ENCODE measurements at places on chromosomes 3 and 15.

DNA sequence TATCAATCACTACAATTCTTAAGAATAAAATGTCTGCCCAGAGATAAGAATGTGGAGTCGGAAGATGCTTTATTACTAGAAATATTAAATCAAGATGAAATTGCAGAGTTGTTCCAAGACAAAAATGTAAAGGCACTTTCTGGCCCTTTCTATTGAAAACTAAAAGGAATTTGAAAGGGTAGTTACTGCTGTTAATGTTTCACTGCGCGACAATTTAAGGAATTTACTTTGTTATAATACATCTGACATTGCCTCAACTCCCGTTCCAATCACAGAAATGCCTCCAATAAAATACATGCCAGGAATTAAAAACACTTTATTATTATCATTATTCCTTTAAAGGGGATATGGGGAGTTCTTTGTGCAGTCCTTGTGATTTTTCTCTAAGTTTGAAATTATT, 26.4 kb downstream of the RSL24D1 start:
- DNase-seq: no peak

DNA sequence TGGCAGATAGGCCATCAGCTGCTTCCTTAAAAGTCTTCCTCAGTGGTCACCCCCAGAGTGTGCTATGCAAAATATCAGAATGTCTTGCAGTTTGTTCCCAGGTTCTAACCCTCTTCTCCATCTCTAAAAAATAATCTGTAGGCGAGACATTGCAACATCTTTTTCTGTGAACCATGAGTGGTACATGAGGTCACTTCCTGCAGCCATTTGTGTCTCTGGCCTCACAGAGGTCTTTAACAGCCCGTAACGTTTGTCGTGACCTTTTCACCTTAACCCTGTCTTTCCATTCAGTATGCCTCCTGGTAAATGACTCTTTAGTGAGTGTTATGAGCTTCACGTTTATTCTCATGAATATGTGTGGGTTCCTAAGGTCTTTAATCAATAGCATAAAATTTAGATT, 145.4 kb downstream of the KLHL25 start:
- peak; percentile 86 for DNase-seq

DNA sequence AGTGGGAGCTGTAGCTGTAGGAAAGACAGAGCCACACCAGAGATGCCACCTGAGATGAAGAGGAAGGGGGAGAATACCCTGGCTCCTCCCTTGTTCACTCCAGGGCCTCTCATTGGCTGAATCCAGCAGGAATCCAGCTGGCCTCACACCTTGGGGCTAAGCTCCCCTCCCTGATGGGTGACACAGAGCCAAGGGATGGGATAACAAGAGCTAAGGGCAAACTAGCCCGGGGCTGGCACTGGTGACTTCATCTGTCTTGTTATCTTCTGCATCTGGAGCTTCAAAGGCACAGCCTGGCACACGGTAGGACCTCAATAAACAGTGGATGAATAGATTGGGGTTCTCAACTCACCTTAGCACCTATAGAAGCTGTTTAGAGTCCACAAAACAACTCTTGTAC, 13.8 kb upstream of the GATA2 start:
- DNase-seq: no peak

DNA sequence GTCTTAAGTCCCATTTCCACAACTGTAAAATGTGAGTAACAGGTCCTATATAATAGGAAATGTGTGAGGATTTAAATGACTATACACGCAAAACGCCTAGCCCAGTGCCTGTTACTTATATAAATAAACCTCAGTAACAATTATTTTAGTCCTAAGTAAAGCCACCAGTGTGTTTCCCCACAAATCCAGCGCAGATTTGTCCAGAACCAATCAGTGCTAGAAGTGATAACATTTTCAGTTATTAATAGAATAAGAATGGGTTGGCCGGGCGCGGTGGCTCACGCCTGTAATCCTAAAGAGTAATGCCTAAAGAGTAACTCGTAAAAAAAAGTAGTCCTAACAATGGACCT, 561 bp downstream of the RPAP1 start:
- DNase-seq: no peak

DNA sequence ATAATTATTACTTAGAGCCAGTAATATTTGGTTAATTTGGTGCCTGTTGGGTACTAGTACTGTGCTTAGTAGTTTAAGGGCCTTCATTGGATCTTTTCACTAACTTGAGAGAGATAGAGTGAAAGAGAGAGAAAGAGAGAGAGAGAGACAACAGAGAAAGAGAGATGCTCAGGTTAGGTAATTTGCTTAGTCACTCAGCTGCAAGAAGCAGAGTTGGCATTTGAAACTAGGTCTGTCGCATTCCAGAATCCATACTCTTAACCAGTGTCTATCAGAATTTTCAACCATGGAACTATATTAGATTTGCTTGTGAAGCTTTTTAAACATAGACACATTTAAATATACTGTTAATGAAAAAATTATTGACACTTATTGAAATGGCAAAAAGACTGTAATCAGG, 31.1 kb upstream of the NUDT16 start:
- no peak for DNase-seq

GRCh38 chr3:99562138-99562537, 76.3 kb upstream of the COL8A1 start:
- DNase-seq: peak; percentile 53

- no peak for DNase-seq
Measured at GRCh38 chr3:41819236-41819635, 142.7 kb downstream of the ULK4 start.

DNA sequence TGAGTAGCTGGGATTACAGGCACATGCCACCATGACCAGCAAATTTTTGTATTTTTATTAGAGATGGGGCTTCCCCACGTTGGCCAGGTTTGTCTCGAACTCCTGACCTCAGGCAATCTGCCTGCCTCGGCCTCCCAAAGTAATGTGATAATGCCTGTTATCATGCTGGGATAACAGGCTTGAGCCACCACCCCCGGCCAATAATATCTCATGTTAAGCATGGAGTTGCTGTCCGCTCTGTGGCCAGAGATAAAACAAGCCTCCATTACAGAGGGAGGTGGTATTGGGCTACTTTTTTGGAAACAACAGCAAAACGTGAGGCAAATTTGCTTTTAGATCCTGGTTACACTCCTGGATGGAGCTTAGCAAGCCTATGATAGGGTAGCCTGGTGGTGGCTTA, 32.9 kb upstream of the ALG1L2 start:
- no peak for DNase-seq

- no peak for DNase-seq
Measured at GRCh38 chr3:40996382-40996781, 202.9 kb upstream of the CTNNB1 start.

DNA sequence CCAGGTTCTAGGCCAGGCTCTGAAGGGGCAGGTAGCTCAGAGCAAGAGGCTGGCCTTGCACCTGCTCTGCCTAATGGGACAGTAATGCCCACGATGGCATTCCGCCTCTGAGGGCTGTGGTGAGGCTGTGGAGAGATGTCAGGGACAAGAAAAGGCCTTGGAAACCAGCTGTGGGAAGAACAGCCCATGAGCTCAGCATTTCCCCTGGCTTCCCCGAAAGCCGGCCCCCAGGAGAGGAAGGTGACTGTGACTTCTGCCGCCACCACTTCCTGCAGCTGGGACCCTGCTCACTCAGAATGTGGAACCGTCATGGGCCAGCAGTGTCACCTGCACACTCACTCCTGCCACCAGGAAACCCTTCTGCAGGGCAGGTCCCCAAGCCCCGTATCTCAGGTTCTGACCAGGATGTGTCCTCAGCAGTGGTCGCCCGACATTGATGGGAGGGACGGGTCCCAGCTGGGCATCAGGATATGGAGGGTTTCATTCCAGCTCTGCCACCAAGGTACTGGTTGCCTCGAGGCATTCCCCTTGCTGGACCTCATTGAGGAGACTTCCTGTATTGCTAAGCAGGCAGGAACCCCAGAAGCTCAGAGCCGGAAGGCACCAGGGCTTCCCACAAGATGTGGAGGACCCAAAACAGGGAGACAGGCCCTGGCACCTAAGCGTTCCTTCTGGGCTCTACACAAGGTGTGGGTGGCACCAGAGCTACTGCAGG, 30.7 kb downstream of the SEMA7A start:
- no peak for DNase-seq

DNA sequence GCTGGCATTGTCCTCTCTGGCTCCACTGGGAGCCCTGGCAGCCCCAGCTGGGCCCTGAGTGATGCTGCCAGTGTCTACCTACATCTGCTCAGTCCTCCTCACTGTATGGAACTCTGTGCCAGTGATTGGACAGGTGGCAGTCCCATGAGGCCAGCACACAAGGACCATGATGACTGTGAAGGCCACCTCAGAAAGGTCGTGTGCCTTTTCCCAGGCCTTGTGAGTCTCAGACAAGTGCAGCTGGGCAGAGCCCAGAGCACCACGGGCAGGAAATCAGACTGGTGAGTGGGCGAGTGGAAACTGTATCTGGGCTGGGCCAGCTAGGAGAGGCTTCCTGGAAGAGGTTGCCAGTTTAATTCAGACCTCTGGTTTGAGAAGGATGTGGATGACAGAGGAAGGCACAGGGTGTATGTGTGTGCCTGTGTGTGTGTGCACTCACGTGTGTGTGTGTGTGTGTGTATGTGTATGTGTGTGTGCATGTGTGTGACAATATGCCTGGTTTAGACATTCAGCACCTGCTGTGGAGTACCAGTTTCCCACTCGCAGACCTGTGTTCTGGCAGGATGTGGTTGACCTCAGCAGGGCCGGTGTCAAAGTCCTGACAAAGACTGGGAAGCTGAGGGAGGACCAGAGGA, 7.0 kb downstream of the MAPKAPK3 start:
- DNase-seq: no peak

GRCh38 chr15:48426044-48426443, 94.8 kb downstream of the DUT start:
- DNase-seq: no peak

GRCh38 chr15:89502867-89503595, 6.6 kb upstream of the RHCG start:
- DNase-seq: no peak

DNA sequence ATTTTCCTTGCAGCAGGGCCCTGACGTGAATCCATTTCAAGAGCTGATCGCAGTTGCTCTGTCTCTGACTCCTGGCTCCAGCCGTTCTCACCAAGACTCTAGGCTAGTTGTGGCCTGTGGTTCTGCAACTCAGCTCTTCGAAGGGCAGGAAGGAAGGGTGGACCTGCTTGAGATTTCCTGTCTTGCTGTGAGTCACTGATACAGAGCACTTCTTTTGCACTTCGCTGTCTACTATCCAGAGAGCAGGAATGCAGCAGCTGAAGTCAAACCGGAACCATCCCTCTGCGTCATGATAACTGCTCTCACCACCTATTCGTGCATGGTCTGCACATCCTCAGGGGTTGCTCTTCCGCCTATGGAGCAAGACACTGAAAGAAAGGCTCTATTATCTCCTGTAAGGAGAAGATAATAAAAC, 59.7 kb downstream of the RAP2B start:
- peak; percentile 100 for DNase-seq

GRCh38 chr15:78195735-78196201, 38.6 kb downstream of the ACSBG1 start:
- DNase-seq: no peak

- DNase-seq: no peak
Measured at GRCh38 chr3:52245322-52246263, at the start of gene PPM1M. Gene PPM1M, plus strand, starts transcription at chr3:52245759. Its CDS starts 66 bp downstream, at chr3:52245825.

DNA sequence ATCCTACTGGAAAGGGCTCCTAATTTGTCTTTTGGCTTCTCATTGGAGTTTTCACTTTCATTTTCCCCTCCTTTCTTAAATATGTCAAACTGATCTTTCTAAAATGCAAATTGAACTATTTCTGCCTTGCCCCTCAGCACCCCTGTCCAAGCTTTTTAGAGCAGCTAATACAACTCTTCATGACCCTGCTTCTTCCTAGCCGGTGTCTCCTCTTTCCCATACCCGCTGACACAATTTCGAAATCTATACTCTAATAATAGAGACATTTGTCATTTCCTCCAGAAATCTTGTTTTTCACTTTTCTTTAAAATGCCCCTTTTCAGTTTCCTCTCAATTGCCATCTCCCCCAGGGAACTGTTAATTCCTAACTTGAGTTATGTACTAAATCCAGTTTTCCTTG, 2.9 kb upstream of the EPHA3 start:
- DNase-seq: no peak

- DNase-seq: no peak
Measured at GRCh38 chr15:44883199-44883877, 73.1 kb upstream of the TERB2 start.

DNA sequence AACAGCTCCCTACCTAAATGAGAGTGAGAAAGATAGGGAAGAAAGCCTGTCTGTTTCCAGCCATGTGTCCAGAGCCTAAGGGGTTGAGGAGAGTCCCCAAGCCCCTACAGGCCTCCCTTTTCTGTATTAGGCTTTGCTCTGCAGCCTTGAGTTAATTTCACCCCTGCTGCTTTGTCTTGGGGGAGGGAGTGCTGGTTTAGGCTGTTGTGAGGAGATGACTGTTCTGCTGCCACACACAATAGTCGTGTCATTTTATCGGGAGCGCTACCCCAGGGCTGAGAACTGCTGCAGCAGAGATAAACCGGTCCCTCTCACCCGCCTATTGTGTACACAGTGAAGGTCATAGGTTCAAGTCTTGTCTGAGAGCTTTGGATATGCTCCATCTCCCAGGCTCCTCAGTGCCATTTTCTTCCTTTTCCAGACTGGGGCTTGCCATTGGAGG, 1.4 kb downstream of the ZNF609 start:
- peak; percentile 52 for DNase-seq

GRCh38 chr3:141878817-141879216, 2.4 kb downstream of the ATP1B3 start:
- DNase-seq: no peak

- no peak for DNase-seq
Measured at GRCh38 chr3:7669641-7670040, 808.7 kb downstream of the GRM7 start.

DNA sequence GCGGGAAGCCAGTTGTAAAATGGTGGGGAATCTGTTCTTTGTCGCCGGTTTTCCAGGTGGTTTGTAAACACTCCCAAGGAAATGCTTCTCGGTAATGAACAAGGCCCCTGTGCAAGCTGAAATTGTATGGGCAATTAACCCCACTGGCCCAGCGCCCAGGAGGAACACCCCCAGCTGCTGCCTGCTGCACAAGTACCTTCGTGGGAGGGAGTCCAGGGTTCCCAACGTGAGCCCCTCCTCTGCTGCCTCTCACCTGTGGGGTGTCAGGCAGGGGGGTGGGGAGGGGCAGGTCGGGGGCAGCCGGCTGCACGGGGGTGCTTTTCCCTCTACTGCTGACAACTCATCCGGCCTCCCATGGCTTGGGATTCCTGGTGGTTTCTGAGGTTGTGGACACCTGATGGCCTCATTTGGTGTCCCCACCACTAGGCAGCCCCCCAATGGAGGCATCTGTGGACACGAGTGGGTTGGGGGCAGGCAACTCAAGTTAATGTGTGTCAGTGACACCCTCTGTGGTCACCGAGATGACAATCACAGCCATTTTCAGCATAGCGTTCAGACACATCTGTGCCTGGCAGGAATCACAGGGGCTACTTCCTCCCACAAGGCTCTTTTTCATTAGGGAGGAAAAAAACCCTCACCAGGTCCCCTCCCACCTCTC, 35.6 kb upstream of the PRR23E start:
- DNase-seq: no peak
